ENCODE measurements at places on chromosomes 16 and 17. TPM values are rescaled to one million over a fixed set of nuclear protein-coding genes. Genes with fewer than 3 reads are reported as not detected.

Gene SMPD3
- total RNA-seq = under 0.01 TPM

Gene NME1
- total RNA-seq = 75.8 TPM

Gene TP53TG3F
- not detected for total RNA-seq

Gene PLCG2
- 0.77 TPM for total RNA-seq

Gene XYLT2
- 43.9 TPM for total RNA-seq

Gene ELMO3
- total RNA-seq = 0.26 TPM

Gene EFCAB13
- 9.2 TPM for total RNA-seq

Gene ITGA2B
- 0.26 TPM for total RNA-seq

Gene CIITA
- 0.66 TPM for total RNA-seq

Gene MRPL45
- total RNA-seq = 35.4 TPM

Gene MMP25
- not detected for total RNA-seq

Gene FN3K
- total RNA-seq = 8.9 TPM

Gene PDP2
- total RNA-seq = 7.7 TPM

Gene ABCA9
- total RNA-seq = 3.1 TPM

Gene KIF2B
- total RNA-seq = not detected

Gene B4GALNT2
- total RNA-seq = under 0.01 TPM

Gene GFAP
- total RNA-seq = 1.3 TPM

Gene RUNDC3A
- not detected for total RNA-seq

Gene MYH1
- total RNA-seq = not detected

Gene KRTAP3-1
- not detected for total RNA-seq

Gene OR4D1
- total RNA-seq = not detected

Gene KRT33B
- not detected for total RNA-seq

Gene CDH11
- total RNA-seq = 220 TPM

Gene GDPD1
- 1.5 TPM for total RNA-seq

Gene SLC9A5
- total RNA-seq = 1.0 TPM

Gene PIMREG
- total RNA-seq = 10.6 TPM

Gene NOG
- total RNA-seq = 0.99 TPM

Gene HAGHL
- 14.1 TPM for total RNA-seq

Gene CD300LF
- not detected for total RNA-seq

Gene RBL2
- 48.2 TPM for total RNA-seq

Gene LPCAT2
- 13.1 TPM for total RNA-seq

Measured in fibroblast of lung (primary cell).